Camera-type eye (tissue), 1 donor: ENCODE measurements at places on chromosomes 11 and 22. TPM values are rescaled to one million over a fixed set of nuclear protein-coding genes. Genes with fewer than 3 reads are reported as not detected.

Gene ZNF74
- 37.7 TPM for total RNA-seq

Gene CNTN5
- total RNA-seq = 15.6 TPM

Gene RIBC2
- total RNA-seq = 4.8 TPM

Gene NRIP3
- total RNA-seq = 8.1 TPM

Gene WNT11
- 6.9 TPM for total RNA-seq

Gene IFT27
- total RNA-seq = 23.5 TPM

Gene TESMIN
- 2.1 TPM for total RNA-seq

Gene OR56A1
- 0.11 TPM for total RNA-seq

Gene HOATZ
- not detected for total RNA-seq
